ENCODE measurements at places on chromosomes 7 and 10.
A peak's percentile ranks its signal among the peaks of the same experiment; 100 is the strongest.

DNA sequence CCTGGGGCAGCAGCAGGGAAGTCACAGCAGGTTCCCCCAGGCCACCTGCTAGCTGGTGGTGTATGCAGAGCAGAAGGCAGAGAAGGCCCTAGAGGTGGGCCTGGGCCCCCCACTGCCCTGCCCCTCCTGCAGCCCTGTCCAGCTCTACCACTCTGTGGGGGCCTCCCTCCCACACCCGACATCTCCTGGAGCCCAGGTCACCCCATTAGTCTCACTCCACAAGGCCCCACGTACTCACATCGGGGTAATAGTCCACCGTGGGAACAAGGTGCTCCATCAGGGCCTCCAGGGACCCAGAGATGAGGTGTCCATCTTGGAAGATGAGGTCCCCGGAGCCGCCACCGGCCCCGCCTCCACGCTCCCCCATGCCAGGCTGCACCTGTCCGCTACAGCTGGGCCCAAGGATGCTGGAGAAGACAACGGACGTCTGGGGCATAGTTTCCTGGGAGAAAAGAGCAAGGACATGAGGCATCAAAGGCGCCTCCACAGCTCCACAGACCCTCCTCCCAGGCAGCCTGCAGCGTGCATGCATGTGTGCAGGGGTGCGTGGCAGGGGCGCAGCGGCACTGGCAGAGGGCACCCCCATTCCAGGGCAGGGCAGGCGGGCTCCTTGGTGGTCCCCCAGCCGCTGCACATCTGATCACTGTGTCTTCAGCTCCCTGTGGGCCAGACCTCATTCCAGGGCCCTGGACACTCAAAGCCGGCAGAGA is 61.0 kb downstream of the RASGEF1A start:
- DNase-seq = no peak

GRCh38 chr7:135825406-135825805 is 76.8 kb upstream of the FAM180A start:
- no peak for DNase-seq

GRCh38 chr7:42183547-42183946 is 53.5 kb downstream of the GLI3 start:
- peak; percentile 36 for DNase-seq

GRCh38 chr7:91181949-91182348 is 82.3 kb upstream of the FZD1 start:
- peak; percentile 43 for DNase-seq

DNA sequence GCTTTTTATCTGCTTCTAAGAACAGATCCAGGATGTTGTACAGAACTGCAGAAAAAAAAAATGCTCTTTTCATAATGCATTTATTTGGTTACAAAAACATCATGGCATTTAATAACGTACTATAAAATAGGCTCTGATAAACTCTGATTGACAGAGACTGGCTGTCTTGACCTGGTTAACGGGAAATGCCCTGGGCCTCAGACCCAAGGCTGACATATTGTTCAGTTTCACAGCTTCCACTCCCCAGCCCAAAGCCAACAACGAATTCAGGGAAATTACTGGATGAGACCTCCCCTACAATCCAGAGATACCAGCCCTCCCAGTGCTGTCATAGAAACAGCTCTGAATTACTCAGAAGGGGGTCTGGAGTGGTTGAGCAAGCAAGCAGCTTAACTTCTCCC is 260.1 kb downstream of the CREB5 start:
- no peak for DNase-seq

- DNase-seq = no peak
Measured at GRCh38 chr10:102419269-102420180, 940 bp upstream of the PSD start.

GRCh38 chr10:11446864-11447263 is 164.6 kb downstream of the USP6NL start:
- no peak for DNase-seq

DNA sequence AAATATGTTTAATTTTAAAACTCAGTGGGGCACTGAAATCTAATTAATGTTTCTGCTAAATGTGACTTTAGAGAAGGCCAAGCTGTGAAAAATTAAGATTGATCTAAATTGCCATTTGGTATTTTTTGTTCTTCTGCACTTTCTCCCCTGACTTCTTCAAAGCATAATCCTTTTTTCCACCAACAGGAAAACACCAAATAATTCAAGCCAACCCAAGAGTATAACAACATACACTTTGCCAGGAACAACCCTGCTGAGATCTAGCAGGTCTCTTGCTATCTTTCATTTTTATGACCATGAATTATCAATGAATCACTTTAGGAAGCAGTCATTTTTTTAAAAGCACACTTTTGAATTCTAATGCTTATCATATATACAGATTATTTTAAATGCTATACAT is 100.1 kb downstream of the USP6NL start:
- no peak for DNase-seq

GRCh38 chr7:17660116-17660515 is 280.2 kb downstream of the SNX13 start:
- peak; percentile 70 for DNase-seq

DNA sequence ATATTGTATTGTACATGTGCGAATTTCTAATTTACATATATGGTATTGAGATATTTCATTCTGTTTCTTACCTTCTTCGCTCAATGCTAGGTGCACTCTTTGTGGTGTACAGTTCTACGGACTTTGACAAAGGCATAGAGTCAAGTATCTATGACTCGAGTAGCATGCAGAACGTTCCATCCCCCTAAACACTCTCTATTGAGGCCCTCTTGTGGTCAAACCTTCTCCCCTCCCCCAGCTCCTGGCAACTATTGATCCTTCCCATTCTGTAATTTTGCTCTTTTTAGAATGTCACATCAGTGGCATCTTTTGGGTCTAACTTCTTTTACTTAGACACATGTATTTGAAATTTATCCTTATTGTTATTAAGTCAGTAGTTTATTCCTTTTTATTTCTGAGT is 30.7 kb upstream of the GDF10 start:
- no peak for DNase-seq

GRCh38 chr10:126315494-126316177 is 72.6 kb downstream of the ADAM12 start:
- DNase-seq = no peak

DNA sequence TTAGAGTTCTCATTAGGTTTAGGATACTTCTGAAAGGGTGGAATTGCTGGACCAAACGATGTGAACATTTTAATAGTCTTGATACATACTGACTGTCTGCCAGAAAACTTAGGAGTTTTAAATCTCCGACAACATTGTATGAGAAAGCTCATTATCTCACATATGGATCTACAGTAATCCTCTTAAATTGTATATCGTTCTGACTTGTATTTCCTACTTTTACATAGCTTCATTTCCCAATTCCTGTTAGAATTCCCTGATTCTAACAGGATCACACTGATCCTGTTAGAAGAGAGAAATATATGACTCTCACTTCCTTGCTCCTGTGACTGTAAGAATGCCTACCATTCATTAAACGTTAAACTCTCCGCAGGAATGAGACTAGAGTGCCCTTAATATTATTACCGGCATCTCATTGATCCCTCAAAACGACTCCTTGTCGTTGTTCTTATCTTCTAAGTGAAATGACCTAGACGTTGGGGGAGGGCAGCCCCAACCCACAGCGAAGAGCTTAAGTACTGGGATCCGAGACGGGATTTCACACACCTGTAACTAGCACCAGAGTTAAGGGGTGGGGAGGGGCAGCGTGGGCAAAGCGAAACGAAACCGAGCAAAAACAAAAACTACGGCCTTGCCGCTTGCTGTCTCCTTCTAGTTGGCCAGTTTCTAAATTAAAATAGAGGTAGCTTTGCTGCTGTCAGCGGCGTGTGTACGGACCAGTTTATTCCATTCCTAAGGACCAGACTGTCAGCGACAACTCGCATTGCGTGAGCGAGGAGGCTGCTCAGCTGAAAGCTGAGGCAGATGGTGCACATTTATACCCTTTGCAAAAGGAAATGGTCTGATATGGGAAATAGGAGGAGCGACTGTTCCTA is 678 bp upstream of the TMEM106B start:
- DNase-seq = no peak

GRCh38 chr10:8927705-8928104 is 873.2 kb downstream of the GATA3 start:
- peak; percentile 52 for DNase-seq

GRCh38 chr7:44958645-44959344 is 20.0 kb downstream of the MYO1G start:
- DNase-seq = no peak

GRCh38 chr10:88707429-88708155 is 1.5 kb downstream of the LIPK start:
- peak; percentile 97 for DNase-seq

DNA sequence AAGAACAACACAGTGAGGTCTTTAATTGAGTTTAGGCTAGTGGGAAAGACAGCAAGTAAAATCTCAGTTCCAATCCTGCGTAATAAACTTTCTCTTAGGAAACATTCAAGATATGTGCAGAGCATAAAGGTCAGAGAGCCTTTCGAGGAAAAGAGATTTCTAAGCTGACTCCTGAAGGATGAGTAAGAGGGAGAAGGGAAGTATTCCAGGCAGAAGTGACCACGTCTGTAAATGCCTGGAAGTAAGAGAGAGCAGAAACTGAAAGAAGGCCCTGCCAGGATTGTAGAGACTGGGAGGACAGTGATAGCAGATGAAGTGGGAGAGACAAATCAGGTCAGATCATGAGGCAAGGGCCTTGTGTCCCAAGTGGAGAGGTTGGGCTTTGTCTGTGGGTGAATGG is 41.8 kb downstream of the PNLIPRP3 start:
- no peak for DNase-seq

- no peak for DNase-seq
Measured at GRCh38 chr7:38311329-38311937, 38.0 kb upstream of the TARP start.

DNA sequence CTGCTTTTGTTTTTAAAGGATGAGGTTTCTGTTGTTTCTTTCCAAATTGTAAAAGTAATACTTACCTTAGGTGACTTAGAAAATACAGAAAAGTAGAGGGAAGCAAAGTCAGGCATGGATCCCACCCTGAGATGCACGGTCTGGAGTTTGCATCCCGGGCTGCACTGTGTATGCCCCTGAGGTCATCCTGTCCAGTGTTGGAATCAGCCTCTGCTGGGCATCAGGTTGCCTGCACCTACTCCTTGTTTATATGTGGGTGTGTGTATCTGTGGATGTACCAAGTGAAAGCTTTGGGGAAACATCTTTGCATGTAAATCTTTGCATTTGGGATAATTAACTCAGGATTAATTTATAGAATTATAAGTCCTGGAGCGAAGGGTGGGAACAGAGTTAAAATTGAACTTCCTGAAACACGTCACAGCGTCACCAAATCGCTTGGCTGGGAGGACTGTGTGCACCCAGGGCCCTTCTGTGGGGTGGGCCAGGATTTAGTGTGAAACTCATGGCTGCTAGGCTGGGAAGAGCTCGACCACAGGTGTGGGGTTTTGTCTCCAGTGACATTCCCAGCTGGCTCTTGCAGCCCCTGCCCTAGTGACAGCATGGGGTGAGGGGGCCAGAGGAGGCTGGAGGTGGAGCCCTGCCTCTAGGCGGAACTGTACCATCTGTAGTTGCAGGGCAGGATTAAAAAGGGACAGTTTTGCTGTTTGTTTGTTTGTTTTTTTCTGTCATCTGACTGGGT is 27.9 kb downstream of the GTF2IRD1 start:
- no peak for DNase-seq

DNA sequence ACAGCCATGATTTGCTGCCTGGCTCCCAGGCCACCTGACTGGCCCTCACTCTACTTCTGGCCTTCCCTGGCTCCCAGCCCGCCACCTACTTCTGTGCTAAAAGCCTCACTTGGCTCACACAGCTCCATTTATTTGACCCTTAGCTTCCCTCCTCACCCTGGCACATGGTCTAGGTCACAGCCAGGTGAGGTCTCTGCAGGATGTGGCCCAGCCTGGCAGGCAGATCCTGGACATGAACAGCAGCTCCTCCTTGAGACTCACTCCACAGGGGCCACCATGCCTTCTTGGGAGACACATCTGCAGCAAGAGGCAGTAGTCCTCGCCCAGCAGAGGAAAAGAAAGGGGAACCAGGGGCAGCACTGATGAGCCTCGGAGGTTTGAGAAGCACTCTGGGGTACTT is 64.6 kb downstream of the GRID1 start:
- no peak for DNase-seq

GRCh38 chr10:44985175-44985681 is 6.6 kb upstream of the DEPP1 start:
- no peak for DNase-seq

DNA sequence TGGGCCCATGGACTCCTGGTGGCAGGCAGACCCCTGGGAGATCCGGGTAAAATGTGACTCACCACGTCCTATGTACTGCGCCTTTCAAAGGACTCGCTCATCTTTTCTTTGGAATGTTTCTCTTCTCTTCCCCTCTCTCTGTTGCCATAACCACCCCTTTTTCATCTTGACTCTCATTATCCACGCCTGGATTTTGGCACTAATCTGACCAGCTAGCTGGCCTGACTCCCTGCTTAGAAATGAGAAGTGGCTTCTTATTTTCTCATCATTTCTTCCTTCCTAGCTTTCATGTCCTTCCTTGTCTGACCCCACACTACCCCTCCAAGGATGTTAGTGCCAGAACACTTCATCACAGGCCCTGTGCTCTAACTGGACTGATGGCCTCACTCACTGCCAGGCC is 98.0 kb upstream of the FAM171A1 start:
- no peak for DNase-seq

DNA sequence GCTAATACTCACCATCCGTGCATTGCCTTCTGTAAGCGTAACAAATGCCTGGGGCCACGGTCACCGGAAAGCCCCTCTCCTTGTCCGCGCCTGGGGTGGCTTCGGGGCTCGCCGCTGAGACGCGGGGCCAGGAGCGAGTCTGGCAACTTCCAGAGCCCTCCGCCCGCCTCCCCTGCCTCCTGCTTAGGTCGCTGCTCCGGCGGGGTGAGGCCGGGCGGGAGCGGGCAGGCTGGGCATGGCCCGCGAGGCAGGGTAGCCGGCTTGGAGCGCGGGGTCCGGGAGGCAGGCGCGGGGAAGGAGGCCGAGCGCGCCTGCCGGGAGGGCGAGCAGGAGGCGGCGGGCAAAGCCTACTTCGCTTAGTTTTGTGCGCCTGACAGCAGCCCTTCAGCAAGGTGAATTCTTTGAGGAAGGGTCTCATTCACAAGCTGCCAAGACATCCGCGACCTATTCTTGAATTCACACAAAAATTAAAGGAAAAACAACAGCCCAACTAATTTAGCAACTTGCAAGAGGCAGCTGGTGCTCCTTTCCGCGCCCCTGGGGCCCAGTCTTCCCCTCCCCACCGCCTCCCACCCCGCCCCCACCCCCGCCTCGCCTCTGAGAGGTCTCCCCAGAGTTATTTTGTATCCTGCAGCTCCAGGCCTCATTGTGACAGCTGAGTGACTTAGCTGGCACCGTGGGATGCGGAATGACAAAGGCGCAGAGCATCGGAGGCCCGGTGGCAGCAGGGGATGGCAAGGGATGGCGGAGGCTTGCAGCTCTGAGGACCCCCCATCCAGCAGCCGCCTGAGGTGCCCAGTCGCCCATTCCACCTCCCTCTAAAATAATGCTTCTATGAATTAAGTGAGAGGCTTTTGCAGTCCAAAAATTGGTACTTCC is 12.8 kb upstream of the KAT6B start:
- DNase-seq = no peak

DNA sequence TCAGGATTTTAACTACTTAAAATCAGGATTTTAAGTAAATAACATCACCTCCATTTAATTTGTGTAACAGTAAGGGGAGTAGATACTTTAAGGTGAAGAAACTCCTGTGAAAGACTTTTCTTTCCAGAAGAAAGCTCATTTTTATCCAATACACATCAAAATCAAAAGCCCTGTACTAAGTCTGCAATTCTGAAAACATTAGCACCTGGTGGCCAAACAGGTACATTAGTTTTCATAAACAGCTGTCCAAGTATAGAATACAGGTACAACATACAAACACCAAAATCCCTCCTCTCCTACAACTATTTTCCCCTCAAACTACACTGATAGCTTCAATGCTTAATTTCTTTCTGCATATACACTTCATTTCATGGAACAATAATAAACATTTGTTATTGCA is 22.9 kb downstream of the FAM3C start:
- DNase-seq = no peak

- no peak for DNase-seq
Measured at GRCh38 chr10:100696477-100696901, 48.9 kb upstream of the PAX2 start.

Measured in bronchial epithelial cell (primary cell).